Caudate nucleus (tissue), 63 donors: ENCODE measurements at places on chromosomes 5 and 9.

- DNase-seq = no peak
These were observed 7.8 kb downstream of the PLEKHG4B start for GRCh38 chr5:99815-100214.

GRCh38 chr9:116062206-116062550, 91.4 kb upstream of the PAPPA start:
- no peak for DNase-seq

GRCh38 chr9:89675058-89675742, 70.4 kb downstream of the GADD45G start:
- peak; percentile 72 for DNase-seq

GRCh38 chr5:33105521-33105941, 335.2 kb upstream of the TARS1 start:
- DNase-seq = no peak

DNA sequence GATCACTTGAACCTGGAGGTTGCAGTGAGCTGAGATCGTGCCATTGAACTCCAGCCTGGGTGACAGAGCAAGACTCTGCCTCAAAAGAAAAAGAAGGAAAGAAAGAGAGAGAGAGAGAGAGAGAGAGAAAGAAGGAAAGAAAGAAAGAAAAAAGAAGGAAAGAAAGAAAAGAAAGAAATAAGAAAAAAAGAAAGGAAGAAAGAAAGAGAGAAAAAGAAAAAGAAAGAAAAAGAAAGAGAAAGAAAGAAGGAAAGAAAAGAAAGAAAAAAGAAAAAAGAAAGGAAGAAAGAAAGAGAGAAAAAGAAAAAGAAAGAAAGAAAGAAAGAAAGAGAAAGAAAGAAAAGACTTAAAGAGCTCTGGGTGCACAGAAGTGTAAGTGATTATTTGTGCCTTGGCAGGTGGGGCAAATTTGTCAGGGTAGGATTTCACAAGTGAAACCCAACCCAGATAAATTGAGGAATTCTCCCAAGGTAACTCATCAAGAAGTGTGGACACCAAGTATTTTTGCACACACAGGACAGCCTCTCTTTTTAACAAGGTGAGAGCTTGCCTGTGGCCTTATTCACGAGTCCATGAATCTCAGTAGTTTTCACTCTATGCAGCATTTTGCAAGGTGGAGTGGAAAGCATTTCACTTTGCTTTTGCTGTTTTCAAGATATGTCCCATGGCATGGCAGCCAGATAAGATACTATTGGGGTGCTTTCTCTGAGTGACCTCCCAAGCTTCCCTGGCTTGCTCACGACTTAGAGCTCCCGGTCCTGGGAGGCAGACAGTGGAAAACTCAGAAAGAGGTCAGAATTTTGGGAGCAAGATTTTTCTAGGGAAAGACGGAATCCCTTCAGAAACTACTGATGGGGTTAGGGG, 57.8 kb downstream of the C9orf153 start:
- DNase-seq = no peak
